T-cell (primary cell): ENCODE measurements at places on chromosomes 16 and 17.

DNA sequence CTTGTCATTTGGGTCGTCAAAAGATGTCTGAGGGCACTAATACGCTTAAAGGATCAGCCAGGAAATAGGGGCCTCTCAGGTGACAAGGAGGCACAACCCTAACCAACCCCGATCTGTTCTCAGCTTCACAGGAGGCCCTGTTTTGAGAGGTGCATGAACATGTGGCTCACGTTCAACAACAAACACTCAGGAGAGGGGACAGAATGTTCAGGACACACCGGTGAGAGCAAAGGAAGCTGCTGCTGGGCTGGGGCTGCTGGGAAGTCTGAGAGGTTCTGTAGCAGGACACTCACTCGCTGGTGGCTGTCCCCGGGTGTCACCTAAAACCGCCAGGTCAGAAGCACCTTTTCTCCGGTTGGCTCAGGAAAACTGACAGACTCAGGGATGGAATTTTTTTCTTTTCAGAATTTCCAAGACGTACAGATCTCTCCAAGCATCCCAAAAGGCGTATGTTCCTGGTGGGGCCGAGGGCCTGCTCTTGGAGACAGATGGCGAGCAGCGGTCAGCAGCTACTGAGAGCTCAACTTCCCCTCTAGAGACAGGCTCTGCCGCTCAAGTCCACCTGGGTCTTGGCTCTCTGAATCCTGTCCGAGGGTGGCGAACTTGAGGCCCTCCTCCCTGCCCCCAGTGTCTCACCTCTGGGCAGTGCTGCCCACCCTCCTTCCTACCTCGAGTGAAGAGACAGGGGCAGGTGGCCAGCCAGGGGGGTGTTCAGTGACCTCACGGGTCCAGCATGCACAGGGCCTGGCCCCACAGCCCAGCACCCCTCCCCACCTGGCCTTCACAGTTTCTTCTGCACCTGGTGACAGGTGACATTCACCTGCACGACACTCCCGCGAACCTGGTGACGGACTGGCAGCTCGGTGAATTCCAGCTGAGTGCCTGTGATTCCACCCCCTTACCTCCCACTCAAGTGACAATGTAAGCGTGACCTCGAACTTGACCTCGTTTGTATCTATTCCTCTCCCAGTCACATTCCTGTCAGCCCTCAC lies 22.9 kb downstream of the CLUH start:
- no peak for DNase-seq
- H3K4me3 ChIP-seq = no peak overlapping the region
- H3K4me1 ChIP-seq = peaks cover 39% of the 10 kb centered on the region

- no peaks in the 10 kb centered on the region for H3K27me3 ChIP-seq
- no peak overlapping the region for H3K27ac ChIP-seq
- no peak overlapping the region for H3K4me3 ChIP-seq
- H3K4me1 ChIP-seq = peaks cover 17% of the 10 kb centered on the region
Observed at GRCh38 chr16:84726079-84726668, 26.4 kb downstream of the USP10 start.

DNA sequence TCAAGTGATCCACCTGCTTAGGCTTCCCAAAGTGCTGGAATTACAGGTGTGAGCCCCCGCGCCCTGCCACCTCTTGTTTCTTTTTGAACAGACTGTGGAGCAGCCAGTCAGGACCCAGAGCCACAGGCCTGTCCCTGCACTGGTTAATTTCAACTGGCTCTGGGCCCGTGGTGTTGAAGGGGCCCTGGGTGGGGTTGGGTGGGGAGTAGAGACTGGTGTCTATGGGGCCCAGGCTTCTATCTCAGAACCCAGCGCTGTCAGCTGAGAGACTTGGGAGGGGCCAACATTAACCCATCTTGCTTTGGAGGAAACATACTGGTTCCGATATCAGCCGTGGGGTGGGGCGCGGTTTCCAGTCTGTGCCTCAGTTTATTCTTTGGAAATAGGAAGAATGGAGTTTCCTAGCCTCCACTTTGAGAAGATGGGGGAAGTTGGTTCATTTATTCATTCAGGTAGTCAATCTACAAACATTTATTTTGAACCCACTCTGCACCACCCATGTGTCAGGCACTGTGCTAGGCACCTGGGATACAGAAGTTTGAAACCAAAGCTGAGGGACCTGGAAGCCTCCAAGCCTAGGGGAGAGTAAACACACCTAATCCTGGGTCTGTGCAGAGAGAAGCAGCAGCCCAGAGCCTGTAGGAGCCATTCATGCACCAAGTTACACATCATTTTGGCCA lies 15.5 kb upstream of the SLC4A1 start:
- H3K27ac ChIP-seq = no peak overlapping the region
- no peaks in the 10 kb centered on the region for H3K4me1 ChIP-seq
- no peaks in the 10 kb centered on the region for H3K36me3 ChIP-seq
- no peak overlapping the region for H3K4me3 ChIP-seq
- DNase-seq = no peak

GRCh38 chr16:57485916-57486857 lies at the start of gene DOK4:
TSS of gene DOK4 (minus strand) at chr16:57486493. CDS start at chr16:57479507, 6,986 bp downstream.
- peaks cover 25% of the 10 kb centered on the region for H3K4me1 ChIP-seq
- no peaks in the 10 kb centered on the region for H3K27me3 ChIP-seq
- H3K36me3 ChIP-seq = no peaks in the 10 kb centered on the region
- peak within 1 kb of the TSS; percentile 72 for H3K4me3 ChIP-seq

DNA sequence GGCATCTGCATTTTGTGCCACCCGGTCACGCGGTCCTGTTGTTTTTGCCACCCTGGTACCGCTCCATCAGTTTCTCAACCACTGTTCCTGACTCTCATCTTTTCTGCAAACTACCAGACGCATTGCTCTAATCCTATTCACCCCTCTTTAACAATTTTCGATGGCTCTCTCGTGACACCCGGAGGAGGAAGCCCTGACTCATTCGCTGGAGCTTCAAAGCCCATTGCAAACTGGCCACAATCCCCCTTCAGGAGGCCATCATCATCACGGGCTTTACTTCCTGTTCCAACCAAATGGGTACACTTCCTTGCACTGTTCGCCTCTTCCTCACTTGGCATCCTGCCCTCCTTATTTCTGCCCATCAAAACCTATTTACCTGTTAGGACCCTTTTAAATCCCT lies 155.3 kb downstream of the RGS9 start:
- H3K4me1 ChIP-seq = peaks cover 5% of the 10 kb centered on the region
- no peaks in the 10 kb centered on the region for H3K36me3 ChIP-seq
- H3K4me3 ChIP-seq = no peak overlapping the region

DNA sequence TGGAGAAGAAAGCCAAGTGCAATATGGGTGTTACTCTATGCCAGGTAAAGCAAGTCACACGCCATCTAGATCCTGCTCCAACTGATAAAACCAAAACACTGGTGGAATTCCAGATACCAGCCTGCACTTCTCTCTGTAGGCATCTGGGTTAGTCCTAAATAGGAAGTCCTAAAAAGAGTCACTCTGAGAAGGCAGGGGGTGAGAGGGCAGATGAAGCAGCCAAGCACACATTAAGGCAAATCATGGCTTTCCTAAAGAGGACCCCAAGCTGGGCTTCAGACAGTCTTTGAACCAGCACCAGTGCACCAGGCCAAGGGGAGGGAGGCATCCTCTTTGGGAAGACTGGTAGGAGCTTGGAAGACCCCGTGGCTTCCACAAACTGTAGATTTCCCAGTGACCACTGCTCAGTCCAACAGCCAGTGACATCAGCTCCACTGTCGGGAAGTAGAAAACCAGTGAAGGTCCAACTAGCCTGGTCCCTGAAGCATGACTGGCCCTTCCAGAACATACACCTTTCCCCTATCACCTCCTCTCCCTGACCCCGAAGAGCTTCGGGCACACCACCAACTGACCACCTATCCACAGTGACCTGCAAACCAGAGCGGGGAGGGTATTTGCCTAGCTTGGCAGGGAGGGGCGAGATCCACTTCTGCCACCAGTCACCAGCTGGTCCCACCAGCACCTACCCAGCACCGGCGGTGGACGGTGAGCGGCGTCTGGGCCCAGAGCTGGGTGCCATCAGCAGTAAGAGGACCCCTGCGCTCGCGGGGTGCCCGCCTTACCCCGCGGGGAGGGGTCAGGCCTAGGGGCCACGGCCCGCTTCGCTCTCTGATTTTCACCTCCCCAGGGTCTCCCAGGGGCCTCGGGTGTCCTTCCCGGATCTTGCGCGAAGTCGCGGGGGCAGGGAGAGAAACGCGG lies 1.0 kb downstream of the LITAF start:
- H3K27ac ChIP-seq = peak overlapping the region; percentile 86
- H3K27me3 ChIP-seq = no peaks in the 10 kb centered on the region
- peak overlapping the region; percentile 84 for H3K4me3 ChIP-seq
- no peaks in the 10 kb centered on the region for H3K36me3 ChIP-seq
- H3K4me1 ChIP-seq = peaks cover 41% of the 10 kb centered on the region
- no peak for DNase-seq

GRCh38 chr17:574061-574460 lies 140.6 kb downstream of the VPS53 start:
- H3K27ac ChIP-seq = no peak overlapping the region
- no peaks in the 10 kb centered on the region for H3K27me3 ChIP-seq
- H3K4me1 ChIP-seq = no peaks in the 10 kb centered on the region

DNA sequence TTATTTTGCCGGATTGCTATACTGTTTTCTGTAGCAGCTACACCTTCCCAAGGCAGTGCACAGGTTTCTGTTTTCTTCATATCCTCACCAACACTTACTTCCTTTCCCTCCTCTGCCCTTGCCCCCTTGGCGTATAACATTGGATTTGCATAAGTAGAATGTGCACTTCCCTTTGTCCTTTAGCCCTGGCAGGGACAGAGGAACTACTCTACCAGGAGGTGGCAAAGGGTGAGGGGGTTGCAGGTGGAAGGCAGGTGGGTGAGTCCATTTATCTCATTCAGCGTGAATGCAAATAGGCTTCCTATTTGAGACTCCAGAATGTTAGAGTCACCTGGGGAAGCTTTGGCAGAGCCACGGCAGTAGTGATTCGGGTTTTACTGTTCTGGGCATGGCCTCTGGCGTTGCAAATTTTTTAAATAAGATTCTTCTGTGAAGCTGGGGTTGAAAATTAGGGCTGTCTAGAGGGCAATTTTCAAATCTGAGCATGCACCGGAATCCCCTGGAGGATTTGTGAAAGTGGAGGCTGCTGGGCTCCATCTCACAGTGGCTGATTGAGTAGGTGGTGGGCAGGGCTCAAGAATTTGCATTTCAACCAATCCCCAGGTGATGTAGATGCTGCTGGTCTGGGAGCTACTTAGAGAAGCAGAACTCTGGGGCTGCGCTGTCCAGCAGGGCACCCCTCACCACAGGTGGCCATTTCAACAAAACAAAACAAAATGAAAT lies 84.7 kb downstream of the PLCG2 start:
- DNase-seq = no peak
- no peaks in the 10 kb centered on the region for H3K4me1 ChIP-seq
- no peak overlapping the region for H3K4me3 ChIP-seq
- no peaks in the 10 kb centered on the region for H3K36me3 ChIP-seq
- H3K27me3 ChIP-seq = no peaks in the 10 kb centered on the region
- no peak overlapping the region for H3K27ac ChIP-seq

GRCh38 chr17:11803231-11803969 lies 193.9 kb downstream of the ZNF18 start:
- DNase-seq = no peak
- H3K4me3 ChIP-seq = no peak overlapping the region
- no peaks in the 10 kb centered on the region for H3K27me3 ChIP-seq
- no peaks in the 10 kb centered on the region for H3K4me1 ChIP-seq
- no peaks in the 10 kb centered on the region for H3K36me3 ChIP-seq
- H3K27ac ChIP-seq = no peak overlapping the region

- peaks cover 3% of the 10 kb centered on the region for H3K36me3 ChIP-seq
- H3K4me3 ChIP-seq = no peak overlapping the region
- no peaks in the 10 kb centered on the region for H3K27me3 ChIP-seq
- H3K27ac ChIP-seq = no peak overlapping the region
- H3K4me1 ChIP-seq = no peaks in the 10 kb centered on the region
Observed at GRCh38 chr17:27491713-27492190, 35.5 kb downstream of the KSR1 start.

GRCh38 chr17:40103071-40103661 lies 2.8 kb upstream of the NR1D1 start:
- H3K4me3 ChIP-seq = no peak overlapping the region
- H3K36me3 ChIP-seq = peaks cover under 1% of the 10 kb centered on the region
- peaks cover 99% of the 10 kb centered on the region for H3K4me1 ChIP-seq
- DNase-seq = no peak

GRCh38 chr17:83195330-83196023 lies 116.1 kb downstream of the METRNL start:
- no peak for DNase-seq
- peaks cover 9% of the 10 kb centered on the region for H3K4me1 ChIP-seq
- no peaks in the 10 kb centered on the region for H3K27me3 ChIP-seq
- no peak overlapping the region for H3K27ac ChIP-seq

DNA sequence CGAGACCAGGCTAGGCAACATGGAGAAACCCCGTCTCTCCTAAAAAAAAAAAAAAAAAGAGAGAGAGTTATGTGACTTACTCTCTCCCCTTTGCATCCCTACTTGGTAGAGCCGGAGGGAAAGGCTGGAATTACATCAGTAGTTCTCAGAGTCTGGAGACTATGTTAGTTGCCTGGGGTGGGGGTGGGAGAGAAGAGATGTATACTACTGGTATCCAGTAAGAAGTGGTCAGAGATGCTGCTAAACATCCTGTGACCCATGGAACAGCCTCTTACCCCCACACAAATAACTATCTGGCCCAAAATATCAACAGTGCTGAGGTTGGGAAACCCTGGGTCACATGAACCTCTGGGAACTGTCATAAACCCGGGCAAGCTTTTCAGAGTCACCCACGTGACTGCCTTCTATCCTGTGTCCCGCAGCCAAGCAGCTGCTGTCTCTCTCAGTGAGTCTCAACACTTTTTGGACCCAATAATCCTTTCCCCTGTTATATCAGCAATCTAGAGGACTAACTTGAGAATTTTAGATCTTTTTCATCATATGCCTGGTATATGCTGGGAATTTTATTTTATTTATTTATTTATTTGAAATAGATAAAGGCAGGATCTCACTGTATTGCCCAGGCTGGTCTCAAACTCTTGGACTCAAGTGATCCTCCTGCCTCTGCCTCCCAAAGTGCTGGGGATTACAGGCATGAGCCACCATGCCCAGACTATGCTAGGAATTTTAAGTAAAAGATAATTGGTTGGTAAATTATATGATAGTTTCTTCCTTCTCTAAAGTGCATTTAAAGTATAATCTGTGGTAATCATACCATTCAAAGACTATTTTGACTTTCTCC lies 8.7 kb downstream of the EIF1 start:
- H3K27ac ChIP-seq = no peak overlapping the region
- no peak for DNase-seq
- peaks cover 15% of the 10 kb centered on the region for H3K36me3 ChIP-seq
- H3K4me3 ChIP-seq = no peak overlapping the region

- peaks cover 14% of the 10 kb centered on the region for H3K27me3 ChIP-seq
- peaks cover 2% of the 10 kb centered on the region for H3K36me3 ChIP-seq
- peaks cover 5% of the 10 kb centered on the region for H3K4me1 ChIP-seq
Observed at GRCh38 chr16:31265329-31266245, 5.8 kb downstream of the ITGAM start.

GRCh38 chr17:78913115-78913514 lies 10.1 kb upstream of the CEP295NL start:
- DNase-seq = no peak
- peaks cover 19% of the 10 kb centered on the region for H3K27me3 ChIP-seq
- H3K4me3 ChIP-seq = no peak overlapping the region
- H3K36me3 ChIP-seq = no peaks in the 10 kb centered on the region

- DNase-seq = no peak
- H3K27ac ChIP-seq = no peak overlapping the region
- H3K4me3 ChIP-seq = no peak overlapping the region
- no peaks in the 10 kb centered on the region for H3K27me3 ChIP-seq
Observed at GRCh38 chr16:72444696-72445095, 272.7 kb upstream of the PMFBP1 start.
